Kidney capillary endothelial cell (primary cell): ENCODE measurements at places on chromosomes 1 and 21.
A peak's percentile ranks its signal among the peaks of the same experiment; 100 is the strongest.

DNA sequence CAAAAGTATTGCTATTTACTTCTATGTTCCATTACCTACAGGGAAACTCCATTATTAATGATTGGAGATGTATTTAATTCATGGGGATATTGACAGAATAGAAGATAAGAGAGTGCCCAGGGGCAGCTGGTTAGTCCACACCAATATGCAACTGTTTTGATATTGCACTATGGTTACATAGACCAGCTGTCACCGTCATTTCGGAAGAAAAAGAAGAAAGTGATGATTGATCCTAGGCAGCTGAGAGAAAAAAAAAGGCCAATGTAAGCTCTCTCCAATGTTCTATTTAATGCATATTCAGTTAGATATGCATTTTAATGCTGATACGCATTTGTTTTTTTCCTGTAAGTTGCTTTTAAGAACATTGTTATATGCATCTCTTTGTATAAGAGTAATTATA lies 1367.2 kb downstream of the KCNT2 start:
- no peak for DNase-seq

- no peak for DNase-seq
Measured at GRCh38 chr1:115829023-115829674, 11.8 kb downstream of the NHLH2 start.

GRCh38 chr21:46253610-46254124 lies 25.1 kb upstream of the LSS start:
- no peak for DNase-seq

- DNase-seq: no peak
Measured at GRCh38 chr1:29880556-29880955, 644.2 kb downstream of the PTPRU start.

GRCh38 chr1:16114527-16115467 lies 41.1 kb downstream of the EPHA2 start:
- no peak for DNase-seq

- DNase-seq: no peak
Measured at GRCh38 chr1:11680270-11681070, 478 bp downstream of the MAD2L2 start.

GRCh38 chr1:25120281-25120680 lies 112.0 kb downstream of the SYF2 start:
- no peak for DNase-seq

GRCh38 chr1:197024460-197024859 lies 42.6 kb downstream of the F13B start:
- DNase-seq: no peak

DNA sequence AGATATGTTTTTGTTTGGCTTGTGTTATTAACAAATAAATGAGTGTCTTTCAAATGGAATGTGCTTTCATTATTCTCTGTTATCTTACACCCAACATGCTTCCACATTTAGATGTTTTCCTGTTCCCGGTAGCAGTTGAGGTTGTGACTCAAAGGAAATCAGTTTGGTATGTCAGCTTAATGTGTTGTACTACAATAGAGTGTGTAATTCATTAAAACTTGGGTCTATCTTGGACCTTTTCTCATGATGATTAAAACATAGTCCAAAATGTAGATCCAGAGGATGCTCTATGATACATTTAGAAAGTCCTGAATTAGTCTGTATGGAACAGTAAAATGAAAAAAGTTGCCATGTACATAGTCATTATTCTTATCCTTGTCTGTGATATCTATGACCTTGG lies 26.7 kb downstream of the RTCA start:
- peak; percentile 91 for DNase-seq

GRCh38 chr1:42941640-42942330 lies 16.9 kb downstream of the SLC2A1 start:
- peak; percentile 78 for DNase-seq
